ENCODE measurements at places on chromosomes 7 and 10.

DNA sequence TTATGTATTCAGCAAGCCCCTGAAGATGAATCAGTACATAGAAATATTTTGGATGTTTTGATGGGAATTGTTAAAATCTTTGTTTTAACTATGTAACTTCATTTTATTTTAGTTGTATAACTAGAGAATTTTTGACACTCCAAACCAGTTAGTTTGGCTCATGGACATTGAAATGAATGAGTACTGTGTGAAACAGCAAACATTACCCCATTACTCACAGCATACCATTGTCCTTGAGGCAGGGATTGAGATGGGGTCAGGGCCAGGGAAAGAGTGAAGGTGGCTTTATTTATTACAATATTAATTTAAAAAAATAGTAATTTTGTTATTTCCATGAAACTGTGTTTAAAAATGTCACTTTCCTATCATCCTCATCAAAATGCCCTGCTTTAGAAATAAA lies 4.8 kb upstream of the BMPER start:
- DNase-seq, result no peak

DNA sequence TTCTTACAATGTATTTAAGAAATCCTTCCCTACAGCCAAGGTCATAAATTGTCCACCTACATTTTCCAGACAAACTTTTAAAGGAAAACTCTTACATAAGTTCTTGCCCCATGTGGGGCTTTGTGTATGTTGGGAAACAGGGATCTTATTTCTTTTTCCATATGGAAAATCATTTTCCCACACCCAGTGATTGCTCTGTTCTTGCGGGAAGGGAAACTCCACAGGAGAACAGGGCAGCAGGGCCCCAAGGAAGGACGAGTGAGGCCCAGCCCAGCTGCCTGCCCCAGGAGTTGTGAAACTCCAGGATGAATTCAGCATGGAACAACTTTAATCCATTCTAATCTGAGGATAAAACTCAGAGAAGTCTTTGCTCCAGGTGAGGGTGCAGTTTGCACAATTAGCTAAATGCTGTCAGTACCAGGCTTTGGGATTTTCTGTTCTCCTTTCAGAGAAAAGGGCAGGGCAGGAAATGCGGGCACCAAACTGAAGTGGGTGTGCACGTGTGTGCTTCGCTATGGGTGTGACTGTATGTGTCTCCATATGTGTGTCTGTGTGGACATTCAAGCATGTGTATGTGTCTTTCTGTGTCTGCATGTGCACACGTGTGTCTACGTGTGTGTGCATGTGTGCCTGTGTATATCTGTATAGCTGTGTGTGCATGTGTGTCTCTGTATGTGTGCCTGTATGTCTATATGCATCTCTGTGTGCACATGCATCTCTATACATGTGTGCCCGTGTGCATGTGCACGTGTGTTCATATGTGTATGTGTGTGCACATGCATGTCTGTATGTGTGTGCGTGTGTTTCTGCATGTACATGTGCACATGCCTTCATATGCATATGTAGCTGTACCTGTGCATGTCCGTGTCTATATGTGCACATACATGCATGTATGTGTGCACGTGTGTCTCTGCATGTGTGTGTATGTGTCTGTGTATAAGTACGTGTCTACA lies 102.0 kb upstream of the FAM20C start:
- DNase-seq, result no peak

DNA sequence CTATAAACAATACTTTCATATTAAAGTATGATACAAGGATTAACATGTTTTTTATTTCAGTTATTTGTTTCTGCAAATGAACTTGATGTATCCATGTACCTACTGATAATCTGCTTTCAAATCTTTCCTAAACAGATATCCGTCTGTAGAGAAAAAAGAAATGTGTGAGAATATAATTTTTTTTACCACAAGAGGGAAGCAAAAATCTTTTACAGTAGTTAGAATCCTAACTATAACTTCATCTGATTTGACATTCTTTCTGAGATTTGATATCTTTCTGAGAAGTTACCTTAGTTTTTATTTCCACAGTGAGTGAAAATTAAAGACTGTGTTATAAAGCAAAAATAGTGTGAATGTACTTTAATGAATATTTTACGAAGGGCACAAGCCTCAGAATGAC lies 203.9 kb upstream of the PCLO start:
- no peak for DNase-seq

- DNase-seq, result no peak
Measured at GRCh38 chr7:43905956-43906330, 453 bp downstream of the URGCP start.

DNA sequence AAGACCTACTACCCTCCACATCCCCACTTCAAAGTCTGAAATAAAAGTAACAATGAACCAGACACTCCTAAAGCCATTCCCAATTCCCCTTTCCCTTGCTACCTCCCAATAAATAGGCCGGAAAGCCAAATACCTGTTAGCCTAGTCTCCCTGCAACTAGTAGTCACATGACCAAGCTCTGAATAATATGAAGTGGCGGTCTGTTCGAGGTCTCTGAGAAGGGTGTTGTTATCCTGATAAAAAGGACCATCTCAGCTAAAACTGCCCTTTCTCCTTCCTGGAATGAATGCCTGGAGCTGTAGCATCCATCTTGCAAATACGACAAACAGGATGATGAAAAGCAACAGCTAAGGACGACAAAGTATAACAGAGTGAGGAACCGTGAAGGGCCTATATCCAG lies 6.0 kb downstream of the KIF5B start:
- no peak for DNase-seq

DNA sequence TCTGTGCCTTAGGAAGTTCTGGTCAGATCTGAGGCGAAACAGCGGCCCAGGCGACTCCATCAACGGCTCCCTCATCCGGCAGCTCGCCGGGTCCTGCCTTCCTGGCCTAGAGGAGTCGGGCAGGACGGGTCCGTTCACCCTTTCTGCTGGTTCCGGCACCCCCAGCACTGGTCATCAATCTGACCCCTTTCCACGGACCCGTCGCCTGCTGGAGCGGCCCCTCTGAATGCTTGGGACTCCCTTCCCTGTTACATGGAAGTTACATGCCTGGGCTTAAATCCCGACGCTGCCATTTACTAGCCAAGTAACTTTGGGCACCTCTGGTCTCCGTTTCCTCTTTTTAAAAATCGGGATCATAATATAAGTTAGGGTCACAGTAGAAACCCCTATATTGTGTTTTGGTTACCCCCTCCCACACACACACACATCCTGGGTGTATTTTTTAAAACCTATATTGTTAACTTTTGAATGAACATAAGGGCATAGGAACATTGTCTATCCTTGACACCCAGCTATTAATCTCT lies 607 bp upstream of the GGCT start:
- no peak for DNase-seq

DNA sequence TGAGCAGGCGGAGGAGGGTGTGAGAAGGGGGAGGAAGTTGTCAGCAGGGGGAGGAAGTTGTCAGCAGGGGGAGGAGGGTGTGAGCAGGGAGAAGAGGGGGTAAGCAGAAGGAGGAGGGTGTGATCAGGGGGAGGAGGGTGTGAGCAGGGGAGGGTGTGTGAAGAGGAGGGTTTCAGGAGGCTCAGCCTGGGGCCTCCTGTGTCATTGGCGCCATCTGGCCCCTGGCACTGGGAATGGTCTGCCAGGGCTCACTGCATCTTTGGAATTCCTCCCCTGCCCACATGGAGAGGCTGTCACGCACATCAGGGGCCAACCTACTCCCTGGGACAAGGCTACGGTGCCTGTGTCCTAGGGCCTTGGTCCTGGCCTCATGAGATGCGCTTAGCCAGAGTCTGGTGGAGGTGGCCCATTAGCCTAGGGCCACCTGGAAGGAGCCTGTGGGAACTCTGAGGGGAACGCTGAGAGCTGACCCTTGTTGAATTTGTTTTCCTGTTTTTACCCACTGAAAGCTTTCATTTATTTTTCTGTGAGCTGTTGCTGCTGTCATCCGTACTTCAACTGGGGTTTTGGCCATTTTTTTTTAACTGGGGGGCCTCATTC lies 18.0 kb downstream of the CAMK2B start:
- no peak for DNase-seq

DNA sequence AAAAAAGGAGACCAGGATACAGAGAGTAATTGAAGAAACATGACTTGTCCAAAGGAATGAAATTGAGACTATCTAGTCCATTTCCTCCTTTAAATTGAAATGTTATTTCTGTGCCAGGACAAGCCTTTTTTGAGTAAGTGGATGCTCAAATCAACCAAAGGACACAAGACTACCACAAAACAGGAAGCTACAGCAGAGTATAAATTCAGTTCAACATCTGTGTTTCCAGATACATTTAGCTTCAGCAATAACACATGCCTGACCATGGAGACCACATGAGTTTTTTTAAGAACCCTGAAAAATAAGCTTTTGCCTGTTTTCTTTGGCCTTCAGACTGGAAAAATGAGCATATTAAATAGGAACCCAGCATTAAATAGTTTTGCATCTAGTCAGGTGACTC lies 707.5 kb downstream of the ZWINT start:
- DNase-seq, result no peak

DNA sequence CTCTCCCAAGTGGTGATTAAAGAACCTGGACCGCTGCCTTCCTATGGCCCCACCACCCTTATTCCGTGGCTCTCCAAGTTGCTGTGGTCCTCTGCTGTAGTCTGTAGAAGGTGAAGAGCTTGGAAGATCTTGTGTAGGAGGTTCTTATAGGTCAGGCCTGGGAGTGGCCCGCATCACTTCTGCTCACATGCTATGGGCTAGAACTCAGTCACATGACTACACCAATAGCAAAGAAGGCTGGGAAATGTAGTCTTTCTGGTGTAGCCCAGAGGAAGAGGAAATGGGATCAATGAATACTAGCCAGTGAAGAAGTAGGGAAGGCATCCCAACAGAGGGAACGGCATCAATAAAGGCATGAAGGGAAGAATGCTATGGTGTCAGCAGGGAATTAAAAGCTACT lies 41.3 kb upstream of the AOAH start:
- no peak for DNase-seq

GRCh38 chr7:132130497-132130896 lies 445.8 kb downstream of the PLXNA4 start:
- DNase-seq, result no peak

Data from activated CD8-positive, alpha-beta memory T cell treated with anti-CD3 and anti-CD28 coated beads for 1 hour (primary cell).